ENCODE measurements at places on chromosomes 4 and X. TPM values are rescaled to one million over a fixed set of nuclear protein-coding genes. Genes with fewer than 3 reads are reported as not detected.

Gene CLNK
- not detected for total RNA-seq

Gene TLR6
- 2.3 TPM for total RNA-seq

Gene F8A2
- total RNA-seq: not detected

Gene RBM46
- total RNA-seq: not detected

Gene GABRQ
- total RNA-seq: not detected

Gene SSX4
- total RNA-seq: not detected

Gene SOWAHB
- total RNA-seq: not detected

Gene ZNF330
- total RNA-seq: 34.5 TPM

Gene CXorf49
- not detected for total RNA-seq

Gene NEXMIF
- under 0.01 TPM for total RNA-seq

Measured in regular cardiac myocyte (primary cell).